ENCODE measurements at places on chromosomes 4 and X.

DNA sequence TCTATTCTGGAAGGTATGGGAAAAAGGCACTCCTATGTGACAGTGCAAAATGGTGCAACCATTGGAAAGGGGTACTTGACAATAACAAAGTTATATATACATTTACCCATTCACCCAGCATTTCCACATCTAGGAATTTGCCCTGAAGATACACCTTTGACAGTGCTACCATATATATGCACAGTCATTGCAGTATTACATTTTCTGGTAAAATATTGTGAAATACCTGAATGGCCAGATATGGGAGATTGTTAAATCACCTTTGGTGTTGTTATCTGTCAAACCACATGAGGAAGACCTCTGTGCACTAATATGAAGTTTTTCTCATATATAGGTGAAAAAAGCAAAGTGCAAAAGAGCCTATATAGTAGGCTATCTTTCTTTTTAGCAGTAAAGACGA is 53.5 kb downstream of the SMAD1 start:
- no peak for DNase-seq

DNA sequence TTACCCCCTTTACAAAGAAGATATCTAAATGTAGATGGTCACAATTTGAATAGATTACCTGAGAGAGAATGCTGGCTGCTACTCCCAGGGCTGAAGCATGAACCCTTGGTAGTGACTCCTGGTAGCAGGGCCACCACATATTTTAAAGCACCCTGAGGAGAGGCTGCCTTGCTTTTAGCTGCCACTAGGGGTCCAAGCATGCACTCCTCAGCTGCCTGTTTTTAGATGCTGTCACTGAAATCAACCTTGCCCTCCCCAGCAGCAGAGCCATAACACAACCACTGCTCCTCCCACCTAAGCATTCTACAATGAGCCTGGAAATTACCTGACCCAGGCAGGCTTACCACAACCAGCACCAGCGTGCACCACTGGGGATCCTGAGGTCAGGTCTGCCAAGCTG is 850.9 kb downstream of the FAM133A start:
- no peak for DNase-seq

DNA sequence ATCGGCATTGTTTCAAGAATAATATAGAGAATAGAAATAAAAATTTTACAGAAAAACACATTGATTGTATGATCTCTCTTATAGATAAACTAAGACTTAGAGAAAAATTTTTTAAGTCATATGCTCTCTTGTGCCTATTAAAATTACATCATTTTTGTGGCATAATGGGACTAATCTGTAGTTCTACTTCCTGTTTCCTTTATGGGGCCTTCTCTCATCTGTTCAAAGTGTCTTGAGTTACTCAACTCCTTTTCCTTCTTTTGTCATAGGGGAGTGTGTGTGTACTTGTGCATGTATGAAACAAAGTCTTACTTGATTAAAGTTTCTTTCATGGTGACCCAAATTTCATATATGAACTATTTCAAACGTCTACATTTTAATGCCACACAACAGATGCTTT is 1448.9 kb upstream of the TENM3 start:
- DNase-seq = no peak

DNA sequence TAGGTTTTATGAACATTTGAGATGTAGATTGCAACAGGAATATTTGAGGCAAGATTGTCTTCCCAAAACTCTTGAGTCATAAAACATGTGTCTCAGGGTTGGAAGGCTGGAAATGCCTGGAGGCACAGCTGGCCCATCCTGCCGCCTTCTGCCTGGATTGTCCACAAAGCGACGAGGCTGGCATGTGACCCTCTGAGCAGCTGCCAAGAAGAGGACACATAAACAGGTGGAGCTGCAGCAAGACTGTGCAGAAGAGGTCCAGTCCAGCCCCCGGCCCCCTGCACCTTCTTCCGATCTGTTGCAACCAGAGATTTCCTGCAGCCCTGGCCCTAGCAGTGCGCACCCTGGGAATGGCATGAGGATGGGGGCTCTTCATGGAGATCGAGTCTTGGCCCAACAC is 101.9 kb upstream of the BCOR start:
- DNase-seq = peak; percentile 33
